ENCODE measurements at places on chromosomes 11 and 22.

- DNase-seq: no peak
These were observed 45.6 kb upstream of the HIPK3 start for GRCh38 chr11:33211580-33211979.

- DNase-seq: no peak
These were observed 196.4 kb downstream of the DBX1 start for GRCh38 chr11:19963697-19964387.

DNA sequence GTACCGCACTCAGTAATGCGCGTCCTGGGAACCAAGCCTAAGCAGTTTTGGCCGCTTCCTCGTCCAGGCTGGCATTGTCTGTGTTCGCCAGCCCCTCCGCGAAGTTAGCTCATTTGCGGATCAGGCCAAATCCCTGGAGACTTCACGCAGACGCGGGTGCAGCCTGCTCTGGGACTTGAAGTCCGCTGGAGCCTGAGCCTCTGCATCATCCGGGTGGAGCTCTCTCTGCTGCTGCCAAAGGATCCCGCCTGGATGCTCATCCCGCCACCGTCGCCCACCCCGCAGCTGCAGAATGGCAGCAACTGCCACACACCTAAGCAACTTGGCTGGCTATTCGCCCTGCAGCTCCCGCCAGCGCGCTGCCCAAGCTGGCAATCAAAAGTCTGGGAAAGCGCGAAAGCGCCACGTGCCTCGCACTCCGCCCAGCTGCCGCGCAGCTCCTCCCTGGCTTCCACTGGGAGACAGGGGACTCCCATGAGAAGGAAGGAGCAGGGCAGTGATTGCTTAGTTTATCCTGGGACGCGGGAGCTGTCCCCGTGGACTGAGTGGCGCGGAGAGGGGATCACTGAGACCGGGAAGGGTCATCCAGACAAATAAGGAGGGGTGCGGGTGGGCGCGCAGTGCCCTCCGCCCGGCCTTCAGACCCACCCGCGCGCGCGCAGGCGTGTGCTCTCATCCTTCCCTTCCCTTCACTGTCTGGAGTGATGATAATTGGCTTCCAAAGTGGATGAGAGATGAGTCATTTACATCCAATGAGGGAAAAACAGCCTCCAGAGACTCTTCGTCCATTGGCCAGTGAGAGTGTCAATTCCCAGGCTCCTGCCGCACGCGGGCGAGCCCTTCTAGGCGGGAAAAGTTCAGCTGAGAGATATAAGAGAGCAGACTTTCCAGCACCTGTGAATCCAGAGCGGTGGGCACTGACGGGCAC, 23.2 kb upstream of the GLYATL1B start:
- DNase-seq: no peak

- DNase-seq: no peak
These were observed 99.9 kb downstream of the MED15 start for GRCh38 chr22:20607157-20607907.

DNA sequence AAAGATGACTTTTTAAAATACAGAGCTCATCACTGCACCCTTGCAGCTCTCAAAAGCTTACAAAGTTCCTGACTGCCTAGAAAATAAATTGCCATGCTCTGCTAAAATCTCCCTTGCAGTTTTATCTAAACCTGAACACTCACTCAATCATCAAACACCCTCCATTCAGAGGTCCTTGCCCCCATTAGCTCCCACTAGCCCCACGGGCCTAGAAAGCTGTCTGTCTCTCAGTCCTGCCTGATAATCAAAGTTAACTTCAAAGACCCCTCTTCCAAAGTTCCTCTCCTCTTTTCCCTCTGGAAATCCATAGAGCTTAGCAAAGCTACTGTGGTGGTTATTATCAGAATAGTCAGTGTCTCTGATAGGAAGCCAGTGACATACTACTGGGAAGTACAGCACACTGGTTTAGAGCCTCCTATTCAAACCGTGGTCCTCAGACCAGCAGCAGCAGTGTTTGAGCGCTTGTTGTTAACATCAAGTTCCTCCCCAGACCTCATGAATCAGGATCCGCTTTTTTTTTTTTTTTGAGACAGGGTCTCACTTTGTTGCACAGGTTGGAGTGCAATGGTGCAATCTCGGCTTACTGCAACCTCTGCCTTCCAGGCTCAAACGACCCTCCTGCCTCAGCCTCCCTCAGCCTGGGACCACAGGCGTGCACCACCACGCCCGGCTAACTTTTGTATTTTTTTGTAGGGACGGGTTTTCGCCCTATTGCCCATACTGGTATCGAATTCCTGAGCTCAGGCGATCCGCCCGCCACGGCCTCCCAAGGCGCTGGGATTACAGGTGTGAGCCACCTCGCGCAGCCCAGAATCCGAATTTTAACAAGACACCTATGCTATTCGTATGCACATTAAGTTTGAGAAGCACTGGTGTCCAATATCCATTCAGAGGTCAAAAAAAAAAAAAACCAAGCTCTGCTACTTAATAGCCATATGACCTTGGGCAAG, 1.2 kb downstream of the NDUFC2 start:
- DNase-seq: no peak

- DNase-seq: no peak
These were observed 935 bp upstream of the RCOR2 start for GRCh38 chr11:63917692-63918506.
